Bronchial smooth muscle cell (primary cell): ENCODE measurements at places on chromosomes 7 and 10. TPM values are rescaled to one million over a fixed set of nuclear protein-coding genes. Genes with fewer than 3 reads are reported as not detected.

The POU6F2 gene
- not detected in 2 replicates for total RNA-seq

The RPEL1 gene
- under 0.01 TPM in 1 of 2 replicates, not detected in the other for total RNA-seq

The SLC26A4 gene
- 0.47 and 0.52 TPM in 2 replicates for total RNA-seq

The ZNF277 gene
- total RNA-seq = 66.4 and 67.8 TPM in 2 replicates

The AMZ1 gene
- 0.32 and 0.43 TPM in 2 replicates for total RNA-seq

The LRRC4 gene
- total RNA-seq = 0.32 and 1.9 TPM in 2 replicates

The CAV1 gene
- total RNA-seq = 273 and 450 TPM in 2 replicates

The ITIH5 gene
- 0.16 and 0.17 TPM in 2 replicates for total RNA-seq

The PRTFDC1 gene
- total RNA-seq = 28.1 and 58.6 TPM in 2 replicates

The BNIP3 gene
- 31.5 and 41.1 TPM in 2 replicates for total RNA-seq

The EPHB4 gene
- 41.0 and 95.5 TPM in 2 replicates for total RNA-seq

The TBX20 gene
- not detected in 2 replicates for total RNA-seq

The STEAP1 gene
- total RNA-seq = 20.0 and 30.7 TPM in 2 replicates

The FOXI2 gene
- not detected in 2 replicates for total RNA-seq

The SCIN gene
- 0.16 TPM in 1 of 2 replicates, not detected in the other for total RNA-seq

The CUBN gene
- total RNA-seq = 1.9 and 2.2 TPM in 2 replicates

The NUDCD3 gene
- total RNA-seq = 98.4 and 133 TPM in 2 replicates

The CHPF2 gene
- 37.0 and 49.8 TPM in 2 replicates for total RNA-seq

The SPDYE9 gene
- not detected in 2 replicates for total RNA-seq

The CPEB3 gene
- total RNA-seq = 0.32 and 0.43 TPM in 2 replicates

The NYAP1 gene
- 2.0 and 2.4 TPM in 2 replicates for total RNA-seq

The LIPN gene
- not detected in 2 replicates for total RNA-seq

The PODXL gene
- 0.17 and 0.47 TPM in 2 replicates for total RNA-seq

The GNG11 gene
- 11.2 and 34.5 TPM in 2 replicates for total RNA-seq

The MYO3A gene
- total RNA-seq = not detected in 2 replicates

The CFAP46 gene
- total RNA-seq = 0.95 and 1.2 TPM in 2 replicates

The AQP1 gene
- total RNA-seq = 1.4 and 1.7 TPM in 2 replicates

The PTPRN2 gene
- under 0.01 and 0.34 TPM in 2 replicates for total RNA-seq
